ENCODE measurements at places on chromosomes 4 and X.

- peaks cover 2% of the 10 kb centered on the region for H3K4me1 ChIP-seq
- H3K27me3 ChIP-seq, result no peaks in the 10 kb centered on the region
- H3K36me3 ChIP-seq, result no peaks in the 10 kb centered on the region
- H3K27ac ChIP-seq, result peak within 1 kb of the TSS; percentile 83
- H3K4me3 ChIP-seq, result peak within 1 kb of the TSS; percentile 84
Observed at GRCh38 chrX:13688958-13689740, at the start of gene RAB9A. Gene RAB9A (plus strand): TSS chrX:13689128. CDS start chrX:13708747, 19,619 bp downstream.

DNA sequence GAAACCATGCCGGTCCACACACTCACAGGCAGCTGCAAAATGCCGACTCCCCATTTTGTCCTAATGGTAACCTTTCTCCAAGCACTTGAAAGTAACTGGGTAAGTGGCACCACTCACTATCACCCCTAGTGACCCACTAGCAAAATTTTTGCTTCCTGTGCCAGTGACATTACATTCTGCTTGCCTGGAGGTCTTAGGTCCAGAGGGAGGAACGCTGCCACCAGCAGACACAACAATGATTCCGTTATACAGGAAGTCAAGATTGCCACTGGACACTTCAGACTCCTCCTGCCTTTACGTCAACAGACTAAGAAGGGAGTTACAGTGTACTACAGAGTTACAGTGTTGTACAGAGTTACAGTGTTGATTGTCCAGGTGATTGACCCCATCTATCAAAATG lies 11.8 kb upstream of the TMEM192 start:
- no peak for DNase-seq
- no peaks in the 10 kb centered on the region for H3K36me3 ChIP-seq
- H3K27me3 ChIP-seq, result no peaks in the 10 kb centered on the region
- no peak overlapping the region for H3K27ac ChIP-seq
- no peak overlapping the region for H3K4me3 ChIP-seq

- DNase-seq, result no peak
- H3K36me3 ChIP-seq, result no peaks in the 10 kb centered on the region
- H3K27ac ChIP-seq, result no peak overlapping the region
- no peak overlapping the region for H3K4me3 ChIP-seq
Observed at GRCh38 chrX:139360356-139360755, 170.2 kb upstream of the F9 start.

DNA sequence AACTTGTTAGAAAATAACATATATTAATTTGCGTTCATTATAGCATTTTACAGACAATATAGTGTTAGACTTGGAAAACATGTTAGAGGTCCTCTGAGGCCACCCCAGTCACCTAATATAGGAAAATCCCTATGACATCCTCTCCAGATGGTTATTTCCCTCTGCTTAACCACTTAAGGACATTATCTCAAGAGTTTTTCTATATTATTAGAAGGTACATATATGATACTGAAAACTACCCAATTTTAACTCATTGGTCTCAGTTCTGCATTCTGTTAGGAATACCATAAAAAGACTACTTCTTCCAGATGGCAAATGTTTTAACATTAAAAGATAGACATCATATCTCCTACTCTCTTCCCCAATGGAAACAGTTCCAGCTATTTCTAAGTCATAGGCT lies 21.4 kb downstream of the PTPN13 start:
- H3K27me3 ChIP-seq, result no peaks in the 10 kb centered on the region
- H3K4me3 ChIP-seq, result no peak overlapping the region
- H3K36me3 ChIP-seq, result no peaks in the 10 kb centered on the region

- no peak for DNase-seq
- H3K4me1 ChIP-seq, result no peaks in the 10 kb centered on the region
- no peaks in the 10 kb centered on the region for H3K36me3 ChIP-seq
- no peaks in the 10 kb centered on the region for H3K27me3 ChIP-seq
- no peak overlapping the region for H3K27ac ChIP-seq
Observed at GRCh38 chr4:15963576-15963975, 601 bp upstream of the FGFBP2 start.

- H3K4me3 ChIP-seq, result no peak overlapping the region
- peaks cover 4% of the 10 kb centered on the region for H3K4me1 ChIP-seq
- H3K36me3 ChIP-seq, result no peaks in the 10 kb centered on the region
- no peak overlapping the region for H3K27ac ChIP-seq
Observed at GRCh38 chr4:145805490-145805889, 125.5 kb downstream of the C4orf51 start.

DNA sequence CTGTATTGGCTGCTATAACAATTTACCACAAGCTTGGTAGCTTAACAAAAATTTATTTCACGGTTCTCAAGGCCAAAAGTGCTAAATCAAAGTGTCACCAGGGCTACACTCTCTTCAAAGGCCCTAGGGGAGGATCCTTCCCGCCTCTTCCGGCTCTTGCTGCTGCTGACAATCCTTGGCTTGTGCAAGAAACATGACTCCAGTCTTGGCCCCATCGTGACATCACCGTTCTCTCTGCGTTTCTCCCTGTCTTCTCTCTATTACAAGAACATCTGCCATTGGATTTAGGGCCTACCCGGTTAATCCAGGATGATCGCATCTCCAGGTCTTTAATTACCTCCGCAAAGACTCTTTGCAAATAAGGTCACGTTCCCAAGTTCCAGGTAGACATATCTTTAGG lies 10.4 kb upstream of the CLCN4 start:
- no peak for DNase-seq
- no peak overlapping the region for H3K4me3 ChIP-seq
- no peak overlapping the region for H3K27ac ChIP-seq
- H3K27me3 ChIP-seq, result no peaks in the 10 kb centered on the region
- H3K36me3 ChIP-seq, result no peaks in the 10 kb centered on the region

- H3K36me3 ChIP-seq, result no peaks in the 10 kb centered on the region
- no peak for DNase-seq
- H3K4me1 ChIP-seq, result no peaks in the 10 kb centered on the region
- no peak overlapping the region for H3K27ac ChIP-seq
- no peak overlapping the region for H3K4me3 ChIP-seq
Observed at GRCh38 chr4:15945516-15945915, 7.0 kb upstream of the FGFBP1 start.
